ENCODE measurements at places on chromosomes 4 and X. TPM values are rescaled to one million over a fixed set of nuclear protein-coding genes. Genes with fewer than 3 reads are reported as not detected.

Gene FGF2
- total RNA-seq, result 3.8 TPM

Gene FAM241A
- 4.5 TPM for total RNA-seq

GRCh38 chrX:42175843-42176242 lies 252.5 kb upstream of the CASK start:
- H3K4me1 ChIP-seq, result no peaks in the 10 kb centered on the region
- DNase-seq, result no peak
- no peak overlapping the region for H3K27ac ChIP-seq

GRCh38 chr4:36325499-36325898 lies 44.1 kb downstream of the DTHD1 start:
- H3K36me3 ChIP-seq, result no peaks in the 10 kb centered on the region
- no peak overlapping the region for H3K27ac ChIP-seq
- no peaks in the 10 kb centered on the region for H3K4me1 ChIP-seq
- no peak overlapping the region for H3K4me3 ChIP-seq
